Lower lobe of right lung (tissue), 2 donors: ENCODE measurements at places on chromosomes 7 and 10. TPM values are rescaled to one million over a fixed set of nuclear protein-coding genes. Genes with fewer than 3 reads are reported as not detected.

Gene CCZ1
- 56.8 TPM for total RNA-seq

Gene FUOM
- total RNA-seq = 31.0 TPM

Gene CDK13
- total RNA-seq = 53.2 TPM

Gene SP4
- total RNA-seq = 9.7 TPM

Gene POR
- total RNA-seq = 244 TPM

Gene ZNF117
- total RNA-seq = 22.0 TPM
